ENCODE measurements at places on chromosomes 13 and 19. TPM values are rescaled to one million over a fixed set of nuclear protein-coding genes. Genes with fewer than 3 reads are reported as not detected.
A peak's percentile ranks its signal among the peaks of the same experiment; 100 is the strongest.

- no peak overlapping the region for H3K4me3 ChIP-seq
- DNase-seq, result no peak
- H3K36me3 ChIP-seq, result peaks cover 30% of the 10 kb centered on the region
- H3K27me3 ChIP-seq, result no peaks in the 10 kb centered on the region
Observed at GRCh38 chr19:18998276-18998675, 35.0 kb downstream of the SUGP2 start.

DNA sequence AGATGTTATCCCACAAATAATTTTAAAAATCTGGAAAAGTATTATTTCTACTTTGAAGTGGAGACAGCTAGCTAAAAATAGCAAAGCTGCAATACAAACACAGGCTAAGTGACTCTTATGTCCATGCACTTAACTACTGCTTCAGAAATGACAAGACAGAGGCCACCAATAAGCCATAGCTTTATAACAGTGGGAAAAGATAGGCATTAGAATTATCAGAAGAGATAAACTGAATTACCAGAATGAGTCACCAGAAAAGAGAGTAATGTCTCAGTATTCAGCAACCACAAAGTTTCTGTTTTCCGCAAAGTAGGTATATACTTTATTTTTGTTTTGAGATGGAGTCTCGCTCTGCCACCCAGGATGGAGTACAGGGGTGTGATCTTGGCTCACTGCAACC, 17.1 kb downstream of the CLN5 start:
- H3K27me3 ChIP-seq, result no peaks in the 10 kb centered on the region
- H3K36me3 ChIP-seq, result peaks cover 7% of the 10 kb centered on the region
- DNase-seq, result peak; percentile 23
- H3K27ac ChIP-seq, result no peak overlapping the region
- H3K4me1 ChIP-seq, result no peaks in the 10 kb centered on the region

DNA sequence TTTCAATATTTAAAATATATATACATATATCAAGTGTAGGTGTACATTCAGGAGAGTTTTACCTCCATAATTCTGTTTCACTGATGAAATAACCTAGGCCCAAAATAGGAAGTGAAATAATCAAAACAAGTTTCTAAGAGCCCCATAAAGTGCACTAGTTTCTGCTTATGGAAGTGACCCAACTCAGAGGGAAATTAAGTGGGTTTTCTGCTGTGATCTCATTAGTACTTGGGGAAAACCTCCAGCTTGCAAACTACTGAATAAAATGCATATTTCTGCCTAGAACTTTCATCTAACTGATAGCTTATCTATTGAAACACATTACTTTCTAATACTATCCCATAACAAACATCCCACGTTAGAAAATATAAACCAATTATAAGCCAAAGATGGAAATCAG, 45.4 kb upstream of the MIR17HG start:
- no peak overlapping the region for H3K27ac ChIP-seq
- H3K4me3 ChIP-seq, result no peak overlapping the region
- no peaks in the 10 kb centered on the region for H3K36me3 ChIP-seq
- H3K27me3 ChIP-seq, result no peaks in the 10 kb centered on the region
- DNase-seq, result no peak
- H3K4me1 ChIP-seq, result no peaks in the 10 kb centered on the region

GRCh38 chr13:73138638-73139491, 80.1 kb downstream of the KLF5 start:
- H3K4me3 ChIP-seq, result no peak overlapping the region
- no peaks in the 10 kb centered on the region for H3K36me3 ChIP-seq
- H3K27ac ChIP-seq, result no peak overlapping the region
- no peaks in the 10 kb centered on the region for H3K27me3 ChIP-seq
- no peaks in the 10 kb centered on the region for H3K4me1 ChIP-seq

- H3K27me3 ChIP-seq, result peaks cover 8% of the 10 kb centered on the region
- H3K4me3 ChIP-seq, result no peak overlapping the region
- DNase-seq, result no peak
- H3K36me3 ChIP-seq, result no peaks in the 10 kb centered on the region
- no peak overlapping the region for H3K27ac ChIP-seq
- no peaks in the 10 kb centered on the region for H3K4me1 ChIP-seq
Observed at GRCh38 chr19:43372462-43372861, 19.0 kb downstream of the CD177 start.

DNA sequence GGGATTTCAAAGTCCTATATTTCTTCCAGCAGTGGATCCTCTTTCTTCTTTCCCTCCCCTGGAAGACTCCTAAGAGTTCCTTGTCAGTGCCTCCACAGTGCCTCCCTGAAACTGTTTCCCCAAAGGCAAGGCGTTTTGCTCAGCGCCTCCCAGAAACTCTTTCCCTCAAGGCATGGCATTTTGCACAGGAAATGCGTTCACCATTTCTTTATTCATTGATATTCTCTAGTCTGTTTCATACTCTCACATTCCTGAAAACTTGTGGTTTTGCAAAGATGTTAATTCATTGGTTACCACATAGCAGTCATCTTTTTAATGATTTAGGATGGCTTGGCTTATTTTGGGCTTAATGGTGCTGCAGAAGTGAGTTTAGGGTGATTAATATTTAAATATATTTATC, 177.3 kb upstream of the SLC10A2 start:
- H3K4me3 ChIP-seq, result no peak overlapping the region
- H3K27ac ChIP-seq, result no peak overlapping the region
- H3K4me1 ChIP-seq, result no peaks in the 10 kb centered on the region
- DNase-seq, result no peak

GRCh38 chr19:4803736-4804695, 12.5 kb downstream of the FEM1A start:
- H3K27me3 ChIP-seq, result no peaks in the 10 kb centered on the region
- H3K4me3 ChIP-seq, result no peak overlapping the region
- no peak overlapping the region for H3K27ac ChIP-seq
- H3K36me3 ChIP-seq, result no peaks in the 10 kb centered on the region
- no peaks in the 10 kb centered on the region for H3K4me1 ChIP-seq

DNA sequence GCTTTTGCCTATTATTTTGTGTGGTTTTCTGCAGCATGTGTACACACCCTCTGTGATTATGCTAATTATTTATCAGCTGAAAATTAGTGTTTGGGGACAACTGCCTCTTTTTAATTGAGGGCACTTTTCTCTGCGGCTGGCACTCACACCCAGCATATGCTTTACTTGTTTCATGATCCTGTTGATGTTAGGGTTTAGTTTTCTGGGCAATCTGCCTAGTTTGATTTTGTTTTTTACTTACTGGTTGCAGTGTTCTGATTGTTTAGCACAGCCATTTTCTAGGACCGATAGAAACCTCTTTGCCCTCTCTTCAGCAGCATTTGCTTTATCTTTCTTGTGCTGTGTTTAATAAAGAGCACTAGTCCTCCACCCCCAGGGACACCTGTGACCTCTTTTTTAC, 161.6 kb downstream of the PAN3 start:
- no peaks in the 10 kb centered on the region for H3K27me3 ChIP-seq
- H3K36me3 ChIP-seq, result no peaks in the 10 kb centered on the region
- no peaks in the 10 kb centered on the region for H3K4me1 ChIP-seq
- no peak for DNase-seq
- no peak overlapping the region for H3K4me3 ChIP-seq

- DNase-seq, result peak; percentile 74
- H3K27ac ChIP-seq, result no peak overlapping the region
- H3K4me3 ChIP-seq, result no peak overlapping the region
Observed at GRCh38 chr13:21011378-21011777, 50.0 kb downstream of the LATS2 start.

DNA sequence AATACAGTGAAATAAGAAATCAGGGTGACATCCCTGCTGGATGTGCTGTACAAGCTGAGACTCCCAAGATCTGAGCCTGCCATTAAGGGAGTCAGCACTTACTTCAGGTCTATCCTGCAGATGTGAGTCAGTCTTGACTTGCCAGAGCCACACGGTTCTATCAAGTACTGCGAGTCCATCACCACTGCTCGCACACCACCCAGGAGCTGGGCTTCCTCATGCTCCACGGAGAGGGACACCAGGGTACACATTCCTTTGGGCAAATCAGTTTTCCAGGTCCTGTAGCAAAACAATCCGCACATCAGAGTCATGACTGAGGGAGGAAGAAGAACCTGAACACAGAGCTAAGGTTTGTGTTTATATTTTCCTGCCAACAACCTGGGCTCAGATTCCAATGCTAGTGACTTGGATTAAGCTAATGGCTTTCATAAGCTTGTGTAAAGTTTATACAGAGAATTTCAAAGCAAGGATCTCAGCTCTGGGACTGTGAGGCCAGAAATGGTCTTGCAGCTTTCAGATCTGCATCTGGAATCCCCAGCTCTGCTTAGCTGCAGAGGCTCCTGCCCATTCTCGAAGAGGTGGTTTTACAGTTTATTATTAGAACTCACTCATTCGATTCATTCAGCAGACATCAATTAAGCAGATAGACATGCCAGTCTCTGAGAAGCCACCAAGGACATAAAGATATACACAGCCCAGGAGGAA, 90.6 kb downstream of the KL start:
- no peaks in the 10 kb centered on the region for H3K27me3 ChIP-seq
- H3K4me3 ChIP-seq, result no peak overlapping the region
- peaks cover 19% of the 10 kb centered on the region for H3K36me3 ChIP-seq
- no peak for DNase-seq
- peaks cover 35% of the 10 kb centered on the region for H3K4me1 ChIP-seq

DNA sequence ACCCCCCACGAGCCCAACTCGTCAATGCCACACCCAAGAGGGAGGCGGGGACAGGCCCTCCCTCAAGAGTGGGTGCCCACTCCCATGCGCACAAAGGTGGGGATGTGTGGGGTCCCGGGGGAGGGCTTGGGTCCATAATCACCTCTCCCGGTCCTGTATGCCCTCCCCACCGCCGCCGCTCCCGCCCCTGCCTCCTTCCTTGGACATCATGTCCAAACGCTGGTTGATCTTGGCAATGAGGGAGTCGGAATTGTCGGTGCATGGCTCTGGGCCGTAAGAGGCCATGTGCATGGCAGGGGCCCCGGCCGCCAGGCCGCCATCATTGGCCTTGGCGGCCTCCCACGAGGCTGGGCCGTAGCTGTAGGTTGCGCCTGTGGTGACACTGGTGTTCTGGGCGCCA, 5.9 kb downstream of the AKAP8 start:
- H3K27ac ChIP-seq, result no peak overlapping the region
- peaks cover 30% of the 10 kb centered on the region for H3K36me3 ChIP-seq
- H3K4me1 ChIP-seq, result peaks cover 12% of the 10 kb centered on the region
- H3K27me3 ChIP-seq, result no peaks in the 10 kb centered on the region
- DNase-seq, result no peak

DNA sequence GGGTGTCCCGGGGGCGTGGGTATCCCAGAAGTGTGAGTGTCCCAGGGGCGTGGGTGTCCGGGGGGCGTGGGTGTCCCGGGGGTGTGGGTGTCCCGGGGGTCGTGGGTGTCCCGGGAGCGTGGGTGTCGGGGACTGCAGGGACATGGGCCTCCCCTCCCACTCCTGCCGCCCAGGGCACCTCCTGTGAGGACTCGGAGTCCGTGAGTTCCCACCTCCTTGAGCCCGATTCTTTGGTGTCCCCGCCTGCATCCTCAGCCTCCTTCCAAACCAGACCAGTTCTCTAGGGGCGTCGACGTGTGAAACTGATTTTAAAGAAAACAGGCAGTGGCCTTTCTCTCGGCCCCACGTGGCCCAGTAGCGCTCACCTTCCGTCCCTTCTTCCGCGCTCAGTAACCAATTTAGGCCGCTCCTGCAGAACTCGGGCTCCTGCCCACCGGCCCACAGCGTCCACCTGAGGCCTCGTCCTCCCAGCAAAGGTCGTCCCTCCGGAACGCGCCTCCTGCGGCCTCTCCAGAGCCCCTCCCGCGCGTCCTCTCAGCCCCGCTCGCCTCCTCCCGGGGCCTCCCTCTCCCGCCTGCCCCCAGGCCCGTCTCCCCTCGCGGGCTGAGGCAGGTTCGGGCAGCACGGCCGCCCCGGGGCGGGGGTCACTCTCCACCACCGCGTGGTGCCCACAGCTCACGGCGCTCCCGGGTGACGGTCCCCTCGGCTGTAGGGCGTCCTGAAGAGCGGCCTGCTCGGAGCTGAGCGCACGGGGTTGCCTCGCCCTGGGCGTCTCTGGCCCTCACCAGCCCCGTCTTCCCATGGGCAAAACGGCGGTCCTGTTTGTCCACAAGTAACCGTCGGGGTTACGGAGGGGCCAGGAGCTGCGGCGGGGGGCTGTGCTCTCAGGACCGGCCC, 3.8 kb downstream of the F7 start:
- H3K27me3 ChIP-seq, result peaks cover 19% of the 10 kb centered on the region
- H3K4me3 ChIP-seq, result no peak overlapping the region
- no peak for DNase-seq
- H3K4me1 ChIP-seq, result peaks cover 2% of the 10 kb centered on the region
- no peaks in the 10 kb centered on the region for H3K36me3 ChIP-seq

Gene TMEM86B
- total RNA-seq, result 1.3 TPM

Gene KCNC3
- total RNA-seq, result under 0.01 TPM

Gene PSG1
- total RNA-seq, result 0.51 TPM

Gene FOSB
- total RNA-seq, result 9.5 TPM

Gene ZFR2
- total RNA-seq, result not detected

Gene GSX1
- not detected for total RNA-seq
